Foreskin keratinocyte (primary cell): ENCODE measurements at places on chromosomes 3 and 15.

DNA sequence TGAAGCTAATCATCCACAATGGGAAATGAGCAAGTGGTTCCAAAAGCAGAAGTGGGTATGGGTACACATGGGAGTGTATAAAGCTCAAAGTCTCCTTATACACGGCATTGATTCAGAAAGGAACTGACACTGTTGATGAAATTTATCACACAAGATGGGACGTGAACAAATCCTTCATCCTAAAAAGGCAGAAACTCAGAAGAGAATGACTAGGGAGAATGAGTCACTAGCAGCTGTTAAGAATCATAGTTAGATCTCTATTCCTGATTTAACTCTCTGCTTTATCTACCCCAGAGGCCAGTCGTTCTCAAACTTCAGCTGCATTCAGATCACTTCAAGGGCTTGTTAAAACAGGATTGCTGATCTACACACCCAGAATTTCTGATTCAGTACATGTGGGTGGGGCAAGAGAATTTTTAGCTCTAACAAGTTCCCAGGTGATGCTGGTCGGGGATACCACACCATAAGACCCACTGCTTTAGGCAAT lies 97.7 kb upstream of the PHLDB2 start:
- peak; percentile 100 for DNase-seq

DNA sequence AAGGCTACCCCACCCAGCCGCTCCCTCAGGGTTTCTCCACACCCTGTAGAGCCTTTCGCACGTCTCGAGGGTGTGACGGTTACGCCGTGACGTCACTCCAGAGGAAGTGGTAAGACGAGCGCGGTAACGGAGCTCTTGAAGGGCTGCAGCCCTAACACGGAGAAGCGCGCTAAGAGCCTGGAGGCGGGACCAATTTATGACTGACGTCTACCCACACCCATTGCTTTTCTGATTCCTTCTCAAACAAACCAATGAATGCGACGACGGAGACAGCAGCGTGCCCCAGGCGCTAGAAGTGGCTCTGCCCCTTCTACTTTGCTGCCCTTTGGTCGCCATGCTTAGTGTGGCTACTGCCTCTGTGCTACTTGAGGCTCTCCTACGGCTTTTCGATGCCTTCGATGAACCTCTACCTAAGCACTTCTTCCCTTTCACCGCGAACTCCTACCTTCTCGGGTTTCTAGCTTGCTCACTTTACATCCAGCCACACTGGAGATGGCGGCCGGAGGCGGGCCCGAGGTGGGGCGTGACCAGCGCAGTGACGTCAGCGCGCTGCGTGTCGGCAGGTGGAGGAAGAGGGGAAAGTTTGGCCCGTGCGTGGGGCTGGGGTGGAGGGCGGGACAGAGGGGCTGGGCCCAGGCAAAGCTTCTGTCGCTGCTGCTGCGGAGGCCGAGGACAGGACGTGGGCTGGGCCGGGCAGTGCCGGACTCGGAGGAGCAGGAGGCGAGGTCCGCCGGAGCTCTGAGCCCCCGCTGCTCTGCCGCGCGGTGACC lies at the start of gene OXSR1:
TSS of gene OXSR1 (plus strand) at position 586 of the 770 bp plus-strand sequence. CDS start 340 bp downstream, outside the sequence.
- DNase-seq: peak; percentile 100

GRCh38 chr3:17743658-17743995 lies 1.2 kb upstream of the TBC1D5 start:
- no peak for DNase-seq

DNA sequence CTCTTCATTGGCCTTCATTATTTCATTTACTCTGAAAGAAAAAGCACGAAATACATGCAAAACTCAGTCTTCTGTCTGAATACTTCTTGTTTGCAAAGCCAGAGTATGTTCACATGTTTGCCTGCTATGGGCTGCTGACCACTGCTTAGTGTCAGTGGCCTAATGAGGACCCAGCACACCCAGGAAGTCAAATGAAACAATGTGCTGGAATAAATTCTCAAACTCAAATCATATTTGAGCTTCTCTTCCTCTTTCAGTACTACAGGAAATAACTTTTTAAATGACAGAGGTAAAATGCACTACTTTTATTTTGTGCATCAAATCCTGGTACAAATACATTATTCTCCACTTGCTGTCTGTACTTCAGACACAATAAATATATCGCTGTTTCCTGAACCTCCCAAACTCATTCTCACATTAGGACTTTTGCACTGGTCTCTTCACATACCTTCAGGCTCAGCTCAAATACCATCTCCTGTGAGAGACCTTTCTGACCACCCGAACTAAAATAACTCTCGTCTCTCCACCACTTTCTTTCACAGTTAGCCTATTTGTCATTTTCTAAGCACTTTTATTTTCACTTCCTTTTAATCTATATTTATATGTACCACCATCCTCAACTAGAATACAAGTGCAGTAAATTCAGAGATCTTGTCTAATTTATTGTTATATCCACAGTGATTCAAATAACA lies 176.8 kb downstream of the TUSC7 start:
- DNase-seq: no peak

DNA sequence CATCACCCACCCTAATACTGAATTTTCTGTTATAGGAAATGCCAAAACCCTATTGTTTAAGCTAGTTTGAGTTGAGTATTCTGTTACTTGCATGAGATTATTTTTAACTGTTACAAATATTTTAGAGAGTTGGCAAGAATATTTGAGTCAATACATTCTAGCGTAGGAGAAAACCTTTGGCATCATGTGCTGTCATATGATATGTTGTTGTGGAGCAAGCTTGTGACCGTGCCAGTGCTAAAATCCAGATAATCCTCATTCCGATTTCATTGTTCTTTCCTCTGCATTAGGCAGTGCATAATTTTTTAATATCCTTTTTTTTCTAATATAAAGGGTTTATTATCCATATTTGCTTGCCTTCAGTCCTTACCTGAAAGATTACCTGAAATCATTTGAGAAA lies 168.0 kb upstream of the GMNC start:
- DNase-seq: no peak

- DNase-seq: peak; percentile 50
Measured at GRCh38 chr3:183385698-183386613, 42.5 kb downstream of the MCF2L2 start.

GRCh38 chr3:116939550-116939949 lies 230.0 kb downstream of the TUSC7 start:
- DNase-seq: peak; percentile 54

DNA sequence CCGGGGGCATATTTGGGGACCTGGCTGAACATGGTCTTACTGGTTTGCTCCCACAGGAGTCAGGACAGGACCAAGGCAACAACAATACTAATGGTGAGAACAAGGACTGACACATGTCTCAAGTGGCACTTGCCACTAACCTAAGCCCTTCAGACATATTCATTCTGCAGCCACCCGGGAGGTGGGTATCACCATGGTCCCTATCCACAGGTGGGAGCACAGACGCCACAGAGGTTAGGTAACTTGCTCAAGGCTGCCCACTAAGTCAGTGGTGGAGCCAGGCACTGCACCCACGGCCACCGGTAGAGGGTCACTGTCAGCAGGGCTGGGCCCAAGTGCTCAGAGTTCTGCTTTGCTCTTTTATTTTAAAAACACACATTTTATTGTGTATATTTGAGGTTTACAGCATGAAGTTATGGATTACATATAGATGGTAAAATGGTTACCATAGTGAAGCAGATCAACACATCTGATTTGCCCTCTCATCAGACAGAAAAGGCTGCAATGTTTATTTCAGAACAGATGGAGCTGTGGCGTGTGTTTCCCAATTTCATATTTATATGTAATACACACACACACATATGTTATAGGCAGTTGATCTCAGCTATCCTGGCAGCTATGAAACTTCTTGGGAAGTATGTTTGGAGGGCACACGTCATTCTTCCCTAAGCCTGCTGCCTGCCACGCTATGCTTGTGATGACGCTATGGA lies 30.0 kb upstream of the SLC41A3 start:
- DNase-seq: no peak

- no peak for DNase-seq
Measured at GRCh38 chr3:114878114-114878839, 268.8 kb downstream of the ZBTB20 start.

DNA sequence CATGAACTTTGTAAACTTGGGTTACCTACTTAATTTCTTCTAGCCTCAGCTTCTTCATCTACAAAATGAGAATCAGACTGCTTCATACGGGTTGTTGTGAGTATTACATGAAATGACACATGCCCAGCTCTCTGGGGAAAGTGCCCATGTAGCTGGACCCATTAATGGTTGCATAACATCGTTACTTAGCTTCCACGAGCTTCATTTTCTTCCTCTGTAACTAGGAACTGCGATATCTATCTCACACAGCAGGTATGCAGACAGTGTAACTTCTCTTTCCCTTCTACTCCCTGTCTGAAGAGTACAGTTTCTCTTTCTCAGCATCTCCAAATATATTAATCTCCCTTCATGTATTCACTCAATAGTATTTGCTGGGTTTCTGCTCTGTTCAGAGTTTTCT lies 37.9 kb upstream of the DLG1 start:
- DNase-seq: no peak

DNA sequence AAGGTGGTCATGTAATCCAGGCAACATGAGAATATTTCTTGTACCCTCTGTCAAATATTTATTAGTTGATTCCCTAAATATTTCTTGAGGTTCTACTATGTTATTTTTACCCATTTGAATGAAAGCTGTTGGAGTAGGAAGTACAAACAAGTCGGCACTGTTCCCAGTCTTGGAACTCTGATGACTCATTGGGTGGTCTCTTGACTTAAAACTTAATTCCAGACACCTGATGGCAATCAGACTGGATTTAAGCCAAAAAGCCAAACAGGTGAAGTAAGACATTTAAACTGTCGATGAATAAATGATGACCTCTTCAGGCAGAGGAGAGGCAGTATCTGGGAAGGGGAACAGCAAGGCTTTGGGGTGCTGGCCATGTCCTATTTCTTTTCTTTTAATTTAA lies 22.8 kb downstream of the C2CD4A start:
- no peak for DNase-seq

DNA sequence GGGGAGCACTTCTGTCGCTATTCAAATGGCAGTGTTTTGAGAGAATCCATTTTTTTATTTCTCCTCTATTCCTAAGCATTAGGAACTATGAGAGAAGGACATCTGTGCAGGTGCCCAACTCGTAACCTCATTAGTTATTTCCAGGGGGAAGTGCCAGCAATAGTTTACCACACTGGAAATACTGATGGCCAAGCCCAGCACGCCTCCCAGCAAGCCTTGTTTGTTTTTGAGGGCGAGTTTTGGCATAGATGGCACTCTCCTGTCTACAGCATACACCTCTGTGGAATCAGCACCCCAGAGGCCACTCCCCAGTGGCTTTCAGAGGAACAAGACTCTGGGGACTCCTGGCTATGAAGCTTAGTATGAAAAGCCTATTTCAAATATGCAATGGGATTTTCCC lies 36.6 kb downstream of the FAN1 start:
- no peak for DNase-seq

DNA sequence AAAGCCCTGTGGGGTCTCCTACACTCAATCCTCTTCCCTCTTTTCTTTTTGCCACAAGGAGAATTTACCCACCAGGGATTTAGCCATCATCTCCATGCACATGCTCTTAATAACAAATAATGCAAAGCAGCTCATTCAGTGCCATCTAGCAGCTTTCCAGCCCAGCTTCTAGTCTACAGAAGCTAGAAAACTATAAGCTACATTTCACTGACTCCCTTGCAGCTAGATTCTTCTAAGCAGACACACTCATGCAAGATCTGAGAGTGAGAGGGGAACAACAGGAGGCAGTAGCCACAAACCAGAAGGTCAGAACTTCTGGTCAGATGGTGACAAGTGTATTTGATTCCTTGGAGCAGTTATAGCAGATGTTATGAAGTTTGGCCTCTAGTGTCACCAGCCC lies 25.5 kb downstream of the OSBPL10 start:
- no peak for DNase-seq

DNA sequence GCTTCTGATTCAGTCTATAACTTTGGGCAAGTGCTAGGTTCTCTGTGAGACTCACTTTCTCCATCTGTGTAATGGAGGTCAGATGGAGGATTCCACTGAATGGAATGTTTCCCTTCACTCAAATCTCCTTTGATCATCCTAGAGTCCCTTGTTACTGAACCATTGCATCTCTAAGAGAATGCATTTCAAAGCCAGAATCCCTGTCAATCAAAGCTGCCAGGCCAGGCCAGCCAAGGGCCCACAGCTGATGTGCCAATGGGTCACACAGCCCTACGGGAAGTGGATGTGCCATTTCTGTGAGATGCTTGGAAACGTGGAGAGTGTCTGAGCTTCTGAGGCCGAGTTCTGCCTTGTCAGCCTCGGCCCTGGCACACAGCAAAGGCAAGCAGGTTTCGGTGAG lies 32.4 kb downstream of the SCN5A start:
- DNase-seq: no peak

- DNase-seq: peak; percentile 56
Measured at GRCh38 chr15:73985101-73985873, 6.8 kb downstream of the STOML1 start.

- DNase-seq: peak; percentile 51
Measured at GRCh38 chr3:168094877-168095610, 680 bp downstream of the GOLIM4 start.

GRCh38 chr3:69866988-69867720 lies 127.9 kb downstream of the MITF start:
- no peak for DNase-seq

- DNase-seq: no peak
Measured at GRCh38 chr3:171878461-171879225, 35.5 kb downstream of the TMEM212 start.

DNA sequence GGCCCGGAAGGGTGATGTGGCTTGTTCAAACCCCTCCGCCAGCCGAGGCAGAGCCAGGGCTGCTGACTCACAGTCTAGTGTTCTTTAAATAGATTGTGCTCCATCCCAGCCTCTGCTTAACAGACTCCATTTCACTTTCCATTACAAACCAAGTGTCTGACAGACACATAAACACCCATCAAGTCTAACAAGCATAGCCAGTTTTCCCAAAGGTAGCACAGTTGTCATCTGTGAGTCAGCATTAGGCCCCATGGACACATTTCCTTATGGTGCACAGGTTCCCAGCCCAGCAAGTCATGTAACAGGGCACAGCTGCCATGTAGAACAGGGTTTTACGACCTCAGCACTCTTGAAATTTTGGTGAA lies 109.9 kb upstream of the RAP2B start:
- peak; percentile 99 for DNase-seq

GRCh38 chr3:85726241-85726640 lies 767.5 kb downstream of the CADM2 start:
- peak; percentile 77 for DNase-seq

DNA sequence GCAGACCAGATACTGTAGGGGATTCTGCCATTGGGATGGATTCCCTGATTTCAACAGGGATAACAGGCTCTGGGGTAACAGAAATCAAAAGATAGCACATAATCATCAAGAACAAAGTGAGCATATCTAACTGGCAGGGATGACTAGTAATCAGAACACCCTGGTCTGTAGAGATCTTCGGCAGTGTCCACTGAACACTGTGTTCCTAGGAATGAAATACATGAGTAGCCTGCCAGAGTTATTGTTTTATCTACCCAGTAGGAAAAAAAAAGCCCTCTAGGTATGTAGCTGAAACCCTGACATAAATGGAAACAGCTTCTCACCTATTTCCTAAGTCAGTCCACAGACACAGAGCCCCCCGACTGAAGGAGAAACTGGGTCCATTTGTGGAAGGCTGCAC lies 340.3 kb upstream of the ZNF385D start:
- no peak for DNase-seq

DNA sequence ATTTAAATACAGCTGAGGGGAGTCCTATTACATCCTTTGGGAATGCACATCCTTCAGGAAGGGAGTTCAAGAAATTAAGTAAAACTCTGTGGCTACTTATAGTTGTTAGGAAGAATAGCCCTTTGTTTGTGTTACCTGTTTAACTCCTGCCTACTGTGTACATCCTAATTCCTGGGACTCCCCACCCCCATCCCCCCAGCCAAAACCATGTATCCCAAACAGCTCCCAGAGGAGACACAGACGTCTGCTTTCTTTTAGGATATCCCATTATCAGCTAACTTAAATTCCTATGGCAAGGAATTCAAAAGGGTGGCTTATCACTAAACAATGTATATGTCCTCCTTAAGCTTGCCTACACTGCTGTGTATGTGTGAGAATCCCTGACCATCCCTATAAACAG lies 581.7 kb downstream of the DIPK2A start:
- DNase-seq: no peak
